ENCODE measurements at places on chromosomes 16 and 17.

DNA sequence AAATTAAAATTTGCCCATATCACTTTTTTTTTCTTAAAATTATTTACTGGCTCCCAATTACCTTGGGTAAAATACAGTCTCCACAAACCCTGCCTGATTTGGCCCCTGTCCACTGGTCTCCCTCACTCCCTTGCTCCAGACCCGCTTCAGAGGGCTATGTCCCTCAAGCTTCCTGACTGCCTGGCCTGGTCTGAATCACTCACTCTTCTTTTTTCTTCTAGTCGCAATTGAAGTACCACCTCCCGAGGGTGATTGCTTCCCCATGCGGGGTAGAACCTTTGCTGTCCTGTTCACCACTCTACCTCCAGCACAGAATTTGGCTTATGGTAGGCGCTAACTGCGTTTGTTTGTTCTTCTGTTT, 598 bp upstream of the PGAP3 start:
- DNase-seq, result no peak

DNA sequence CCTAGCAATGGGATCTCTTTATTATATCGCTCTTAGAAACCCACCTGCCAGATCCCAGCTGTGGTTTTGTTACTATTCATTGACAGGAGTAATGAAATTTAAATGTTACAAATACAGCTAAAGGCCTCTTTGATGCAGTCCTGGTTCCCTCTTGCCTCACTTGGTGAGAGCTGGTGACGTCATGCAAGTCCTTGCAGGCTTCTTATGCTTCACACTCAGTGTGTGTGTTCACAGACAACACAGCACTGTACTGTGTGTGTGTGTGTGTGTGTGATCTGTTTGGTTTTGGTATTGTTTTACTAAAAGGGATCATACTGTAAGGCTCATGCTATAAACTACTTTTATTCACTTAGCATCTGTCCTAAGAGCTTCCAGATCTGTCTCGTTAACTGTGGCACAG, 75.0 kb downstream of the USP22 start:
- DNase-seq, result no peak

DNA sequence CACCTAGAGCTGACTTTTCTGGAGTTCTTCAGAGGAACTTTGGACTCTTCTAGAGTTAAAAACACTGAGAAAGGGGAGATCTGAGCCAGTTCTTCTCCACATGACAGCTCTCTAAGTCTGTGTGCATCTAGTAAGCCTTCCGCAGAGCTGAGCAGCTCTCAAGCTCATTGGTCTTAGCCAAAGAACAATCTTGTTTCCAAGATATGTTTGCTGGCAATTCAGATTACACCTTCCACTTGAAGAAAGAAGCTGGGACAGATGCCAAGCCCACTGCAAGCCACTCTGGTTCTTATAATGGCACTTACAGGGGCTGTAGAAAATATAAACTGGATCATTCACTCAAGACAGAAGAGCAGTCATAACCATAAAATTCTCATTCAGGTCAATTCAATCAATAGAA, 134.1 kb upstream of the TOX3 start:
- no peak for DNase-seq

- no peak for DNase-seq
Measured at GRCh38 chr17:511001-511698, 158.5 kb upstream of the RPH3AL start.

- no peak for DNase-seq
Measured at GRCh38 chr16:71426880-71427615, 14.8 kb downstream of the TLE7 start.
